ENCODE measurements at places on chromosomes 6 and 20.

- DNase-seq, result no peak
Observed at GRCh38 chr6:93416571-93417420, 2.6 kb downstream of the EPHA7 start.

DNA sequence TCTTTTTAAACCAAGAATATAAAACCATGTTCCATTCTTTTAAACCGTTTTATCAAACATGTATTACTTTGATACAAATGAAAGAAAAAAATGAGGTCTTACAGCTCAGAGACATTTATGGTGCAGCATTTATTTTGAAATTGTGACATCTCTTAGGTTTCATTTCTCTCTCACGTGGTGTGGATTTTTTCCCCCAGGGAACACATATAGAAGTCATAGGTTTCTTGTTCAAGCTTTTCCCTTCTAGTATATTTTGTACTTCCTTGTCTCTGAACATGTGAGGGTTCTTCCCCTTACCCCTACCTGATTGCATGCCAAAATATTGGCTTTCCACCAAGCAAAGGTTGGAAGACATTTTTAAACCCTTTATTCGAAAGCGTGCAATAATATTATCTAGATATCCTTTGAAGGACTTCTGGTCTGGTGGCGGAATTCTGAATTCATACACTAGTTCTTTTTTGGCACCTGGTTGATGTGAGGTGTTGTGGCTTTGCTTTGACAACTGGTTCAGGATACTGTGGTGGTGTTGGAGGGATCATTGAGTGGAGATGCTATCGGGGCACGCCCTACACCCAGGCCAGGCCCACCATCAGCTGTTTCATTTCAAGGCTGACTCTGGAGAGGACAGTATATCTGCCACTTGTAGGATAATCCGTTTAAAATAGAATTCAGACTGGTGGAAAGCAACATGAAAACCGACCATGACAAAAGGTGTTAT, 5.6 kb upstream of the FAM50B start:
- no peak for DNase-seq

DNA sequence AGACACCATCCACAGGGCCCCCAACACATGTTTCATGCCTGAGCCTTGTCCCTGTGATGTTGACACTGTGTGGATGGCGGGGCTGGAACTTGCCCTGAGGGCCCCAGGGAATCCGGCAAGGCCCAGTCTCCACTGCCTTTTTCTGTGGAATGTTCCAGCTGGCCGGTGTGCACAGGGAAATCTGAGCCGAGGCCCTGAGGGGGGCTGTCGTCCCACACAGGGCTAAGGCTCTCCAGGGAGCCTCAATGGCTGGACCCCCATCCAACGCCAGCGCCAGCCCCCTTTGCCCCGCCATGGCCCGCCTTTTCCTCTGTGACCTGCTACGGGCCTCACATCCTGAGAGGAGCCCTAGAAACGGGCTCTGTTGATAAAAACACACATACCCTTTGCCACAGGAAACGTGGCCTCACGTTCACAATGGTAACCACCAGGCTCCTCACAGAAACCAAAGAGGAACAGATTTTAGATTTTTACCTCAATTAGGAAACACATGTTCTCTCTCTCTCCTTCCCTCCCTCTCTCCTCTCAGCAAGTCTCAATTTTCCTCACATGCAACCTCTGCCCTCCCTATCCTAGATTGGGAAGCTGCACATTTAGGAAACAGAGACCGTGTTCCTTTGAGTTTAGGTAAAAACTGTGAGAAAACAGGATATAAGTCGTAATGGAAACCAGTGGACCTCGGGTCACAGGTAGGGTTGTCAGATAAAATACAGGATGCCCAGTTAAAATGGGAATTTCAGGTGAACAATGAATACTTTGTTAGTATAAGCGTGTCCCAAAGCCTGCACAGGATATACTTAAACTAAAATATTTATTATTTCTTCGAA, 13.7 kb upstream of the ZNF831 start:
- no peak for DNase-seq

DNA sequence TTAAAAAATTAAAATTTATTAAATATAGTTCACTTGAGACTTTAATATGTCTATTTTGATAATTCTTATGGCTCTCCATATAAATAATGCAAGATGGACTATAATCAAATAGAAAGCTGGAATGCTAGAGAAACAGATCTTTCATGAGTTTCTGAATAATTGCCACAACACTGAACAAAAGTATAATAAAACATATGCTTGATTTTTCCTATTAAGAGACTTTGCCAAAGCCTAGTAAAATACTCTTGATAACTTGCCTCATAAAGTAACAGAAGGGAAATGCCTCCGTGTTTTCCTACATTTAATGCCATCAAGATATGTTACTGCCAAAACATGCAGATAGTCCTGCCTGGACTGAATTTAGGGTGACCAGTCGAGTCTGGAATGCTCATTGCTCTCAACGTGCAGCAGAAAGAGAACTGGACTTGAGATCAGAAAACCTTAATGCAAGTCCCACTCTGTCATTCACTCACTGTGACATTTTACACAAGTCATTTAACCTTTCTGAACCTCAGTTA, 153.2 kb downstream of the AIG1 start:
- no peak for DNase-seq

DNA sequence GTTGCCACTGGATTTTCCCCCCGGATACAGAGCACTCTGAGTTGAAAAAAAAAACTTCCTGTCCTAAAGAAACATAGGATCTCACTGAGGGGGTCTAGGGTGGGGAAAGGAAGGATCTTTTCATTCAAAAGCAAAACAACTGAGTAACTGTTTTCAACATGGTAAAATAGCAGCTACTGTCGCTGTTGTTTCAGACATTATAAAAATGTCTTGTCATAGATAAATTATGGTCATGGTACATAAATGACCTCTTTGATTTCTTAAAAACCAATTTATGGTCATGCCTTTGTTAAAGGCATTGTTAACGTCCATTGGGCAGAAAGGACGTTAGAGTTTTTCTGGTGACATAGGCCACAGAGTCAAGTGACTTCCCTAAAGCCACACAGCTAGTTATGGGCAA, 180.4 kb upstream of the DTNBP1 start:
- DNase-seq, result no peak

DNA sequence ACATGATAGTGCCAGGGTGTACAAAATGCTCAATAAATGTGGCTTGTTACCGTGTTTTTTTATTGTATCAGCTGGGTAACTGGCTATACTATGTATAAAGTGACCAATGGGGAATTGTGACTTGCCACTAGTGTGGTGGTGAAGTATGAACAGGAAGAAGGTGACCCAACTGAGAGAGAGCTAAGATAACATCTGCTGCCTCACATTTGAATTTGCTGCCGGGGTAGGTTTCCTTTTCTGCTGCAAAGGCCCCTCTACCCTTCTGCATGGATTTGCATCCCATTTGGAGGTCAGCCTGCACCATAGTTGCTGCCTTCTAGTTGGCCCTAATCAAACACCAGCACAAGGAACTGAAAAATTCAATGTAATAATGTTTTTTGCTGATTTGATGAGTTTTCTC, 24.1 kb downstream of the IL17A start:
- DNase-seq, result no peak

GRCh38 chr6:33845031-33845745, 41.4 kb upstream of the MLN start:
- no peak for DNase-seq

GRCh38 chr20:44861531-44862006, 23.9 kb upstream of the YWHAB start:
- peak; percentile 30 for DNase-seq

GRCh38 chr20:20211274-20211987, 156.5 kb upstream of the INSM1 start:
- DNase-seq, result peak; percentile 31

GRCh38 chr20:57379263-57379647, 11.9 kb upstream of the RBM38 start:
- no peak for DNase-seq

- no peak for DNase-seq
Observed at GRCh38 chr6:223136-223535, 69.2 kb upstream of the DUSP22 start.

DNA sequence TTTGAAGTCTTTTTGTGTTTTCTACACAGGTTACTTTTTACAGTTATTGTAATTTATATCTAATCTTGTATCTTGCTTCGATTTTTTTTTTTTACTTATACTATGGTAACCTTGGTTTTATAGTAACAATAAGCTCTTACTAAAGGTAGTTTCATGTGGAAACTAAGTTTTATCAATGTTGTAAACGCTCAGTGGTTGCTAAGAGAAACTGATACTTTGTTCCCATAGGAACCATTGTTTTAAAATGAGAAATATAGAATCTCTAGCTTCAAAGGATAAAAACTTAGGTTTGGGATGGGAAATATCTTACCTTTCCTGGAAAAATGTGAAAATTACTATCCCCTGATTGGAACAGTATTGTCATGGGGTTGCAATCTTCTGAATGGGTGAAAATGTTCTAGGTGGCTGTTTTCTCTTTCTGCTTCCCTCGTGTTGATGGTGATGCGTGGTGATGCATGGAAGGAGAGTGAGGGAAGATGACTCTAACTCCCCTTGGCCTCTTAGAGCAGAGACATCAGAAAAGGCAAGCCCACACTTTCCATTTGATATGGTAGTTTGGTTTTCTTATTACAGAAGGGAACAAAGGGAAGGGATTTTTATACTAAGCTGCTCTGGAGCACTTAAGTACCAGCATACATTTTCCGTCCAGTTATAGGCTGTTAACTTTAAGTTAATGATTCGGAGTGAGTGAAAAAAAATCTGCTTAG, 23.5 kb upstream of the BACH2 start:
- no peak for DNase-seq

- no peak for DNase-seq
Observed at GRCh38 chr20:31974951-31975487, 7.1 kb downstream of the XKR7 start.

DNA sequence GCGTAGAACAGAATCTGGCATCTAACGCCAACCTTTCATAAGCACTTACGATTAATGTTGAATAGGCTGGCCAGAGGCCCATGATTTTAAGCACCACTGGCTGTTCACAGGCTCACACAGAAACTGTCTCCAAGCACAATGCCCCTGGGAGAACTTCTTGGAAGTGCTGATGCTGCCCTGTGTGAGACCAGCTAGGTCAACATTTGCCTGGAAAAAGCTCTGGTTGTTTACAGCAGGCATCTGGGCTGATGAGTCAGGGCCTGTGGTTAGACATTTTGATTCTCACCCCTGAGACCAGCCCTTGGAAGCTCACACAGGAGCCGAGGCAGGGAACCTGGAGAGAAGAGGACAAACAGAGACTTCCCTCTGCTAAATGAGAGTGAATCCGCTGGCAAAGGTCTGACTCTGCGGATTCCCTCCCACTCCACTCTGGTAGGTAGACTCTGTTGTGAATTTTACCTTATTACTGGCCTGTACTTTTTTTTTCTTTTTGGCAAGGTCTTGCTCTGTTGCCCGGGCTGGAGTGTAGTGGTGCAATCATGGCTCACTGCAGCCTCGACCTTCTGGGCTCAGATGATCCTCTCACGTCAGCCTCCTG, 6.8 kb upstream of the SULF2 start:
- DNase-seq, result peak; percentile 16

DNA sequence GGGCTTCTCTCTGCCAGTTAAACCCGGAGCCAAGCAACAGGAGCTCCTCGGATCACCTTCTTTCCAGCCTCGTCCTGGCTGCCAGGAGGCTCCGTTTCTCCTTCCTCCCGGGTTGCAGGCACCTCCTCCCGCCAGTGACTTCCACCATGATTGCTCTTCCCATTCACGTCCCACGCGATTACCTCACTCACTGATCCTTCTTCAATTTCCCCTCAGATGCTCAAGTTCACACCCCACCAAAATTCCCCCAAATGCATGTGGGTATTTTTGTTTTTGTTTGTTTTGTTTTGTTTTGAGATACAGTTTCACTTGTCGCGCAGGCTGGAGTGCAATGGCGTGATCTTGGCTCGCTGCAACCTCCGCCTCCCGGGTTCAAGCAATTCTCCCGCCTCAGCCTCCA, 25.1 kb downstream of the KCNQ2 start:
- DNase-seq, result no peak

DNA sequence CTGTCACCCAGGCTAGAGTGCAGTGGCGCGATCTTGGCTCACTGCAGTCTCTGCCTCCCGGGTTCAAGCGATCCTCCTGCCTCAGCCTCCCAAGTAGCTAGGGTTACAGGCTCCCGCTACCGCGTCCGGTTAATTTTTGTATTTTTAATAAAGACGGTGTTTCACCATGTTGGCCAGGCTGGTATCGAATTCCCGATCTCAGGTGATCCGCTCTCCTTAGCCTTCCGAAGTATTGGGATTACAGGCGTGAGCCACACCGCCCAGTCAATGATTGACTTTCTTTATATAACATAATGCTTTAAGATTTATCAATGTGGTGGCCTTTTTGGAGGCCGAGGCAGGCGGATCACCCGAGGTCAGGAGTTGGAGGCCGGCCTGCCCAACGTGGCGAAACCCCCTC, 7.8 kb upstream of the ABT1 start:
- DNase-seq, result no peak

- no peak for DNase-seq
Observed at GRCh38 chr6:47016909-47017308, 25.2 kb downstream of the ADGRF1 start.

DNA sequence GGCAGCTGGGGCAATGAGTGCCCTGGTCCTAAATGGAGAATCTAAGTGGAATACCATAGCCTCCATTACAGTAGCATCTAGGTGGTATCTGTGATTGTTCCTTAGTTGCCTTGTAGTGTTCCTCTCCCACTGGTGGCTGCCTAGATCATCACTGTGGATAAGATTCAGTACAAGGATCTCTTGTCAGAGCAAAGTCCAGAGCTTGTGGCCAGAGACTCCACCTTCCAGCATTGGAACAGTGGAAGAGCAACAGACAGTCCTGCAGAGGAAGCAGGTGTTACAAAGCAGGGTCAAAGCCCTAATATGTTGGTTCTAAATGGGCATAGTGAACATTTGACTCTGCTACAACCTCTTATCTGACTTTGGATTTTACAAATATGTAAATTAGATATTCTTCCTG, 194.1 kb upstream of the GRIK2 start:
- DNase-seq, result no peak

GRCh38 chr20:1330075-1330830, 1.3 kb upstream of the SDCBP2 start:
- DNase-seq, result no peak

Data from RCC 7860 (cell line).